ENCODE measurements at places on chromosomes 3 and 15.

GRCh38 chr3:24394754-24395153 lies 99.9 kb downstream of the THRB start:
- no peak for DNase-seq

DNA sequence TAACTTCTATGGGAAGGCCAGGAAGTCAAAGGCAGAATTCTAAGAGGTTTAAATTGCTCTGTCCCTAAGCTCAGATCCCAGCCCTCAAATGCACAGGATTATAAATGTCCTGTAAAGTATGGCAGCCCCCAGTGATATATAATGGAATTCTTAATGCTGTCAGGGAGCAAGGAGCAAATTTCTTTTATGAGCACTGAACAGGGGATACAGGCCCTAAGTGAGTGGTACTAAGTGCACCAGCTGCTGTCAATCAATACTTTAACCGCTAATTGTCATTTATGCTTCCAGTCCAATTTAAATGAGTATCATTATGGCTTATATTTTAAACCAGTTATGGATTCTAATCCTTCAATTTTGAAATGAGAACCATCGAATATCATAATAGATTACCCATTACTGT lies 4.7 kb downstream of the SLC9A9 start:
- no peak for DNase-seq

DNA sequence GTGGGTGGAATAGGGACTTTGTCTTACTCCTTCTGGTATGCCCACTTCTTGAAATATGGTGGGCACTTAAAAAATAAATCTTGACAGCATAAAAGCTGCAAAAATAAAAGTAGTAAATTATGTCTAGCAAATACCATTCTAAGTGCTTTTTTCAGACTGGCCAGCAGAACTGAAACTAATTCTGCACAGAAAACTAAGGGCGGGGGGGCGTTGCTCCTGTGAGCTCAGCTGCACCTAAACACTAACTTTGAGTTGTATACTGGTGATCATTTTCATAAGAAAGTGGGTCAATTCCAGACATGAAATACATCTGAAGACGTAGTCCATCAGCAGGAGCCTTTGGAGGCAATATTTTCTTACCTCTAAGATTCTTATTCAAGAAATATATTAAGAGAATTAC lies 114.8 kb downstream of the WDR76 start:
- no peak for DNase-seq

DNA sequence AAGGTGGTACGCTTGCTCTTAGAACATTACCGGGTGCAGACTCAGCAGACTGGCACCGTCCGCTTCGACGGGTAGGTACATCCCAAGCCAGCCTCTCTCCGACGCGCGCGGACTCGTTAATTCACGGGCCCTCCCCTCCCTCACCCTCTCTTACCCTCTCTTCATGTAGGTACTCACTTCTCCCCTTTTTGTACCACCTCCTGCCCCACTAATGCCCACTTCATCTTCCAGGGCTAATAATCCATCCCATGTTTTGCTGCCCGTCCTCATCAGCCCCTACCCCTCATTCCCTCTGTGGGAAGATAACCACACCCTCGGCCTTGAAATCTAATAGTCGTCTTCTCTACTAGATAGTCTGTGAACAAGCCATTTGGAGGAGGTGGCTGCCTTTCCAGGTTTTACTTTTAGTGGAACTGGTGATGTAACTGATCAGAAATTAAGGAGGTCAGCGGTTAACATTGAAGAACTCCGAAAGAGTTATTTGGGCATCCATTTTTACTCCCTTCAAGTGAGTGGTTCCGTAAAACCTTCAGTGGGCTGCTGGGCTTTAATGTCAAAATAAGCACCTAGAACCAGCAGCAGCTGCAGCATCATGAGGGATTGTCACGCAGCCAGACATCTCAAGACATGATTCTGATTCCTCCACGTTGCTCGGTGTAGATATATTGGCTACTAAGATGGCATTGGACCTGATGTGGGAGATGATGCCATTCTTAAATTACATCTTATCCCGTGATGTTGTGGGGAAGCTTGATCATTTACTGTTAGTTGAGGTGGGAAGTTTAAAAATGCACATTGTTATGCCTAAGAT lies 1.3 kb downstream of the FEM1B start:
- DNase-seq: peak; percentile 49

GRCh38 chr3:55523471-55523870 lies 36.4 kb upstream of the WNT5A start:
- DNase-seq: no peak

GRCh38 chr15:85672332-85673084 lies 122.2 kb downstream of the KLHL25 start:
- DNase-seq: no peak

GRCh38 chr3:148203297-148204010 lies 494.2 kb upstream of the AGTR1 start:
- no peak for DNase-seq

DNA sequence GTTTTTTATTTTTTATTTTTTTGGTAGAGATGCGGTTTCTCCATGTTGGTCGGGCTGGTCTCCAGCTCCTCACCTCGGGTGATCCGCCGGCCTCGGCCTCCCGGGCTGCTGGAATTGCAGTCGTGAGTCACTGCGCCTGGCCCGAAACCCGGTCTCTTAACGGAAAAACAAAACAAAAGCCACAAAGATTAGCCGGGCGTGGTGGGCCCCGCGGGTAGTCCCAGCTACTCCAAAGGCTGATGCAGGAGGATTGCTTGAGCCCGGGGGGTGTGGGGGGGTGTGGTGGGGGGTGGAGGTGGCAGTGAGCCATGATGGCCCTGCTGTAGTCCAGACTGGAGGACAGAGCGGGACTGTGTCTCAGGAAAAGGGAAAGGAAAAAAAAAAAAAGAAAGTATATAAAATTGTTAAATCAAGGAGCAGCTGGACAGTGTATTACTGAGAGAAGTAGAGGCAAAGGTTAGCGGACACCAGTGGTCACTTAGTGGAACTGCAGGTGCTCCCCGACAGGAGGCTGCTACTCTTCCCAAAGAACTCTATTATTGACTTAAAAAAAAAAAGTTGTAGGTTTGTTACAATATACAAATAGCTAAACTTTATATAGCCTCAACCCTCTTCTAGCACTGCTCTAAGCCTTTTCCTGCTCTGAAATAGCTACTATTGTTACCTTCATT lies 30.3 kb upstream of the TUBGCP5 start:
- DNase-seq: no peak

- no peak for DNase-seq
Observed at GRCh38 chr3:186255703-186256331, 106.2 kb downstream of the DGKG start.

DNA sequence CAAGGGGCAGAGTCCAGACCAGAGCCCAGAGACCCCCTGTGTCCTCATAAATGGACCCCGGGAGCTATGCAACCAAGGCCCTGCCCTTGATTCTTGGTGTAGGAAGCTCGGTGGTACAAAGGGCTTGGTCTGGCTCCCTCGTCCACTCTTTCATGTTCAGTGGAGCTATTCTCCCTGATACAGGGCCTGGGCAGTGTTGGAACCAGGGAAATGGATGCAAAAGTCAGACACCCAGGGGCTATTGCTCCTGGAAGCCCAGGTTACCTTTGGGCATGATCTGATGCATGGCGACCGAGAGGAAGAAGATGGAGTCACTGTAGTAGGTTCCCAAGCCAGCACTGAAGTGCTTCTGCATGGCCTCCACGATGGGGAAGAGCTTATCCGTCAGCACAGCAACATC lies 44.5 kb downstream of the XXYLT1 start:
- no peak for DNase-seq

DNA sequence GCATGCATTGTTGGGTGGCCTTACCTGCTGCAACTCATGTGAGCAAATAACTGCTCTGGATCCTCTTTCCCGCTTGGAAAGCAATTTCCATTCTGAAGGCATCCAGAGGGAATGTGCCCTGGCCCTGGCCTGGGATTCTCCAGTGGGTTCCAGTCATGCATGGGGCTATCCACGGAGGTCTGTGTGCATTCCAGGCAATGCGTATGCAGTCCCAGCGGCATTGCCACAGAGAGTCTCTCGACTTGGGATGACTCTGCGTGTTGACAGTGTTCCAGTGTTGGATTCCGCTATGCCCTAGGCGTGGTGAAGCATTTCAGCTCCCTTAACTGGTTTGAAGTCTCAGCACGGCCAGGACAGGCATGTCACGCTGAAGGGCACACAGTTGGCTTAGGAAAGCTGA lies 113.9 kb downstream of the SNRPN start:
- no peak for DNase-seq

DNA sequence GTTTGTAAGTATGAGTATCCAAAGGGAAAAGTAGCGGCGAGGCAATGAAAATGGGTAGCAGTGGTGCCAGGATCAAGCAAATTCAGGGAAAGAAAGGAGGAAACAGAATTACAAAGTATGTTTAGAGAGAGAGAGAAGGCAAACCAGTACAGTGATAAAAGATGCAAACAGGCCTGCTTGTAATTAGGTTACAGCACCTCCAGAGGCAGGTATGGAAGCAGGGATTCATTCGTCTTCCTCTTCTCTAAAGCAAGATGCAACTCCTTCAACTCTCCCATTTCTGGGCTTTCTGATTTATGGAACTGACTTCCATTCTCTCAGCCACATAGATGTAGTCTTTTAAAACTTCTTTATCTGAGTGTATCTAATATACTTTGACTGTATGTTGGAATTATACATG lies 68.0 kb downstream of the CRYBG3 start:
- DNase-seq: no peak

- DNase-seq: peak; percentile 78
Observed at GRCh38 chr15:69468241-69469121, 15.9 kb downstream of the RPLP1 start.

GRCh38 chr15:60573936-60574335 lies 95.0 kb upstream of the ICE2 start:
- DNase-seq: peak; percentile 53

DNA sequence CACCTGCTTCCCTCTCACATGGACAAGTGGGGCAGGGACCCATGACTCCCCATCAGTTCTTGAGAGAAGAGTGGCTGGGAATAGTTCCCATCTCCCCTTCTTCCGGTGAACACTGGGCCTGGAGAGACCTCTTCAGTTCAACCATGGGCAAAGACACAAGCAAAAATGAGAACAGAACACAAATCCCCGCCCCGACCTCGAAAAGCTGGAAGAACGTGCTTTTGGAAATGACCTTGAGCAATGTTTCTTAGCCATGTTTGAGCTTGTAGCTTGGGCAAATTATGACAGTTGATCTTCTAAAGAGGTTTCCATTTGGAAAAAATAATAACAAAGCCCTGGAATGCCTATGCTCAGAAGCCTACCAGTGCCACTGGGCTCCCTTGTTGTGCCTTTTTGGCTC lies 59.0 kb downstream of the FAM174B start:
- no peak for DNase-seq

DNA sequence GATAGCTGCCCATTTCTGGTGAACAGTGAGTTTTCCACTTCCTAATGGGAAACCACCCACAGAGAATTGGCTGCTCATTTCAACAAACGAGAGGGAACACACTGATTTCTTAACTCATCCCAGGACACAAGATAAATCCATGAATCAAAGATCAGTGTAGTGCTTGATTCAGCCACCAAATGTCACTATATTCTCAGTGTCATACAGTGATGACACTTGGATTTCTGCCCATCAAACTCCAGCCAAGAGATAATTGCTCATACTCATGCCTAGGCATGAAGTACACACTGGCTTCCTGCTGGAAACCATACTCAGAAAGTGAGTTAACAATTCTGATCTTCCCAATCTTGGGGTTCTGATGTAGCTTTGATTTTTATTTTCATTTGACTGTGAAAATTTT lies 35.4 kb upstream of the GRM7 start:
- no peak for DNase-seq

GRCh38 chr3:150911771-150912170 lies 6.5 kb upstream of the MINDY4B start:
- DNase-seq: no peak

GRCh38 chr3:127306361-127307111 lies 18.7 kb upstream of the PRR20G start:
- no peak for DNase-seq

DNA sequence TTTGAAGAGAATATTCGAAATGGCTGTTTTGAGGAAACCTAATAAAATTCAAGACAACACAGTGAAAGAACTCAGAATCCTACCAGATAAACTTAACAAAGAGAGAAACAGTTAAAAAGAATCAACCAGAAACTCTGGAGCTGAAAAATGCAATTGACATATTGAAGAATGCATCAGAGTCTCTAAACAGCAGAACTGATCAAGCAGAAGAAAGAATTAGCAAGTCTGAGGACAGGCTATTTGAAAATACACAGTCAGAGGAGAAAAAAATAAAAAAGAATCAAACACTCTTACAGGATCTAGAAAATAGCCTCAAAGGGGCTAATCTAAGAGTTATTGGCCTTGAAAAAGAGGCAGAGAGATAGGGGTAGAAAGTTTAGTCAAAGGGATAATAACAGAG lies 13.5 kb downstream of the C3orf33 start:
- DNase-seq: no peak

GRCh38 chr3:141331377-141332318 lies 36.7 kb upstream of the ZBTB38 start:
- no peak for DNase-seq

DNA sequence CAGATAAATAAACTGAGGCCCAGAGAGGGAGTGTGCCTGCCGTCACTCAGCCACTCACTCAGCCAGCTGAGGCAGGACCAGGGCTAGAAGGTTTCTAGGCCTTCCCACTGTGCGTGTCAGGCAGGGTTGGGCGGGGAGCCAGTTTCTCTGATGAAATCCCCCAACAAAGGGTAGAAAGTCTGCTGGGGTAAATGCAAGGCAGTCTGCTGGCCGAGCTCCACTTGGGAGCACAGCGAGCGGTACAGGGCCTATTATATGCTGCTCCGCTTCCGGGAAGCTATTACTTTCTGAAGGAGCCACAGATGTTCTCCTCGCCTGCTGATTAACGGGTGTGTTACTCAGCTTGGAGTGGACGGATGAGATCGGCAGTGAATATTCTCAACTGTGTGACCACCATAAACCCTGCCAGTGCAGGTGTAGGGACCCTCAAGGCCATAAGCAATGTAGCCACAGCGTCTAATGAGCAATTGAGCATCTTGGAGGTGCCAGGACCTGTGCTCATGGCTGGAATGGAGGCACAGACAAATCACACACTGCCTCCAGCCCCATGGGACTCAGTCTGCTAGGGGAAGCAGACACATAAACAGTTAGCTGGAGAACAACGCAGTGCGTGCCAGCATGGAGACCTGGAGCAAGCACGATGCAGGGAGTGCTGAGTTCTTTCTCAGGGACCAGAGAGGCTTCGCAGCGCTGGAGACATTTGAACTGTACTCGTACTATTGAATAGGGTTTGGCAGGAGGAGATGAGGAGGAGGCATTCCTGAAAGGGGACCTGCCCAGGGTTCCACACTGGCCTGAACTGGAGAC lies 42.1 kb downstream of the CORO2B start:
- DNase-seq: no peak

GRCh38 chr3:138688871-138689299 lies 80.3 kb downstream of the FAIM start:
- DNase-seq: peak; percentile 17

GRCh38 chr3:122936335-122936734 lies 91.2 kb downstream of the SEMA5B start:
- DNase-seq: no peak

DNA sequence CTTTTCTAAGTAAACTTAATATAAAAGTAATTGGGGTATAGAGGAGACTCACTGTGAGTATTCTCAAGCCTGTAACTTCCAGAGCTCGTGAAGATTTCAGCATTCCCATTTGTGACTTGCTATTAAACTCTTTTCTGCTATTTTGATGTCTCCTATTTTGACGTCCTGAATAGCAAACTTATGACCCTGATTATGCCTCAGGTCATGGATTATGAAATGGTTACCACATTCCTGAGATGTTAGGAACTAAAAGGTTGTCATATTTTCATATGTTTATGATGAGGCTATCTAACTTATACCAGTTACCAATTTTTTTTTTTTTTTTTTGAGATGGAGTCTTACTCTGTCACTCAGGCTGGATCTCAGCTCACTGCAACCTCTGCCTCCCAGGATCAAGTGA lies 105.5 kb downstream of the ATG7 start:
- no peak for DNase-seq

GRCh38 chr15:74179983-74180880 lies 6.7 kb downstream of the ISLR start:
- no peak for DNase-seq
